ENCODE measurements at places on chromosomes 3 and 15.

DNA sequence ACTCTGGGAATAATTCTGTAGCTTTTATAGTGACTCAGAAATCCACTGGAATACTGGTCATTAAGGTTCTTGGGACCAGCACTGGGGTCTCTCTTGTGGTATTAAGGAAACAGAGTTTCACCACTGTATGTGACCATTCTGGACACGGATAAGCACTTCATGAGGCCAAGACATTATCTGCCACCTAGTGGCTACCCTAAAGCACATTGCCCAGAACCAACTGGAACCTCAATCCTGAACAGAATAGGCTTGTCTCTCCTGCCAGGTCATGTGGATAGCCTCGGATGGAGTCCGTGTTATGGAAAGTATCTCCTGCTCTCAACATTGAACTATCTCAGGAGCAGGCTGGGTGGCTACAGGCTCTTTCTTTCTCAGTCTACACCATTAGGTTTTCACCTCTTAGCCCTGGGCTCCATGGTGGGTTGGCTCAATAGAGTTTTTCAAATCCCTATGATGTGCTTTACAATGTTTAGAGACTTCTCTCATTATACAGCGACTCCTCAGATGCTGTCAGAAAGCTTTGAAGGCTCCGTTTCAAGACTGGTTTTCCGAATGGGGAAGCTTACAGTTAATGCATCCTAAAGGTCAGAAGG, 167.6 kb upstream of the ST8SIA2 start:
- DNase-seq = no peak

GRCh38 chr15:48415036-48415886, 84.0 kb downstream of the DUT start:
- DNase-seq = no peak

DNA sequence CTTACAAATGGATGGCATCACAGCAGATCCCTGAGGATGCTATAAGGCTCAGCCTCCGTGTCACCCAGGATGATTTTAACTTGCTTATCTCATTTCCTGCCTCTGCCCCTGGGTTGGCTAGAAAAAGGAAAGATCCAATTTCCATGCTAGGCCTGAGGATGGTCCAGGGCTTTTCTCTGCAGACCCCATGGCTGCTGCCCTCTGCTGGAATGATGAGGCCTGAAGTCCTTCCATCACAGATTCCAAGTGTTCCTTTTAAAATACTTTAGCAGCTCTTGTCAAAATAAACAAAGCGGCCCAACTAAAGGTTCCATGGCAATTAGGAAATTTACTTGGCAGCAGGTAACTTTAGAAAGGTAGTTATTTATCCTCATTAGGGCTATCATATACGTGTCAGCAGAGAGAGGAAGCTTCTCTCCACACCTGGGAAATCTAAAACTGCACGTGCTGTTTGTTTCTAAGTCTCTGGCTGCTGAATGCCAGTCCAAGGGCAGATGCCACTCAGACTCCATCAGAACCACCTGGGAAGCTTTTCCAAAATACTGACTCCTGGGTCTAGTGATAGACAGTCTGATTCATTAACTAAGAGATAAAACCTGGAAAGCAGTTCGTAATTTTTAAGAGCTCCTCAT, 401.9 kb upstream of the IL12A start:
- no peak for DNase-seq

GRCh38 chr3:54706738-54707137, 221.1 kb downstream of the LRTM1 start:
- DNase-seq = no peak

DNA sequence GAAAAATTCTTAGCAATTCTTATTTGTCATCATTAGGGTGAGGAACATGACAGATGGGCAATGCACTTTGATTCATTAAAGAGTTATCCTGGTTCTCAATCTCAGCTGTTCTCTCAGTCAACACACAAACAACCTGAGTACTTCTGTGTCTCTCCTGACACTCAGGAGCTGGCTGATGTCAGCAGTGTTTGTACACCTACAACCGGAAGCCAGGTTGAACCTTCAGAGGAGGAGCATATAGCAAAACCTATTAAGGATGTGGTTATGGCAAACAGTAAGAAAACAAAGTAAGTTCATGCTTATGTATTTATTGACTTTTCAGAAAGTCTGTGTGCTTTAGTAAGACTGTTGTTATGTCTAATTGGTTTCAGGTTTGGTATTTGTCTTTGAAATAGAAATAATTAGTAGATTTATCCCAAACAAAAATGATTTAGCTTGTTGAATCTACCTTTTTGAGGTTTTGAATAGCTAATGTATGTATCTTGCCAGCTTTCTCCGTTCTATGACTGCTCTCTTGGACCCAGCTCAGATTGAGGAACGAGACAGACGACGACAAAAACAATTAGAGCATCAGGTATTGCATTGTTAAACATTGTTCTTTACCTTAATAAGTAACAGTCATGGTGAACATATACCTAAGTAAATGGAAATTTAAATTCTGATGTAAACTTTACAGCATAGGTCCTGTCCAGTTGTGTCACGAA, 36.6 kb downstream of the CCDC66 start:
- DNase-seq = no peak

DNA sequence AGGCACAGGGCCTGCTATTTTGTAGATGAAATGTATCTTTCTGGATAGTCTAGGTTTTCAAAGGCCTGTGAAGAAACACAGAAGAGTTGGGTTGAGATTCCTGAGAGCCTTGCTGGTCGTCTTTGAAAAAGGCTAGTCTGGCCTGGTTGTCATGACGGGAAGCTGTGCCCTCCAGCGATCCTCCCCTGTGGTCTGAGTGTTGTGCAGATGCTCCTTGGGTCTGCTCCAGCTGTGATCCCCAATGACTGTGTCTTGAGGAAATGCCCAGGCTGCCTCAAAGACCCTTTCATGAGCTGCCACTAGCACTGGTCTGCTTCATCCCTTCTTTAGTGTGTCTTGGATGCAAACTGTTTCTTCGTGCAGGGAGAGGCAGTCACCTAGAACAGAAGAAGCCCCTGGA, 111.0 kb upstream of the SYNPR start:
- DNase-seq = no peak

- no peak for DNase-seq
Measured at GRCh38 chr3:187852842-187853730, 107.8 kb upstream of the BCL6 start.

DNA sequence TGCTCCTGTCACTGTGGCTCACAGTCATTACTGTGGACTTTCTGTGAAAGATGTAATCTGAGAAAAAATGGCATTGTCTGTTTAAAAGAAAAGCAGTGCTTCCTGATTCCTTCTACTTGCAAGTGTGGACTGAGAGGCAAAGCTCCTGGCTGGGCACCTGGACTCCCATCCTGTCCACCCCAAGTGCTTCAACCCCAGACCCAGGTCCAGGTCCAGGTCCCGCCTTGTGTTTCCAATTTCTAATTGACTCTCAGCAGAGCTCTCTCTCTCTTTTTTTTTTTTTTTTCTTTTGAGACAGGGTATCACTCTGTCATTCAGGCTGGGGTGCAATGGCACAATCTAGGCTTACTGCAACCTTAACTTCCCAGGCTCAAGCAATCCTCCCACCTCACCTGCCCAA, 94.9 kb downstream of the ATP10A start:
- DNase-seq = no peak

GRCh38 chr3:193130576-193130975, 110.4 kb upstream of the PLAAT1 start:
- no peak for DNase-seq

DNA sequence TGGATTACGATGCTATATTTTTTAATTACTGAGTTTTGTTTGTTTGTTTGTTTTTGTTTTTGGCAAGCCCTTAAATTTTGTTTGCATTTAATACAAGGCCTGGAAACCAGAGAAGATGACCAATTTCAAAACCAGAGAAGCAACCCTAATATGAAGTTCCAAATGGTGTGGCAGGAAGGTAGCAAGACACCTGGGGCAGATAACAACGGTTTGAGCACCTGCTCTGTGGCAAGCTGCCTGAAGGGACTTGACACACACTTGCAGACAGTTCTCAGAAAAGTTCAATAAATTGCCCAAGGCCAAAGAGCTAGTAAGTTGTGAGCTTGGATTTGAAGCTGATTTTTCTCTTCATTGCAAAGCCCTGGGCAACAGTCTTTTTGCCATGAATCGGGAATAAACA, 151.2 kb upstream of the UBE2E1 start:
- no peak for DNase-seq

- DNase-seq = no peak
Measured at GRCh38 chr3:30632521-30632920, 26.1 kb downstream of the TGFBR2 start.

GRCh38 chr3:69861556-69861955, 122.3 kb downstream of the MITF start:
- DNase-seq = no peak
